ENCODE measurements at places on chromosomes 11 and 22.

GRCh38 chr11:72970557-72971118 lies 156.4 kb downstream of the ATG16L2 start:
- no peak for DNase-seq

DNA sequence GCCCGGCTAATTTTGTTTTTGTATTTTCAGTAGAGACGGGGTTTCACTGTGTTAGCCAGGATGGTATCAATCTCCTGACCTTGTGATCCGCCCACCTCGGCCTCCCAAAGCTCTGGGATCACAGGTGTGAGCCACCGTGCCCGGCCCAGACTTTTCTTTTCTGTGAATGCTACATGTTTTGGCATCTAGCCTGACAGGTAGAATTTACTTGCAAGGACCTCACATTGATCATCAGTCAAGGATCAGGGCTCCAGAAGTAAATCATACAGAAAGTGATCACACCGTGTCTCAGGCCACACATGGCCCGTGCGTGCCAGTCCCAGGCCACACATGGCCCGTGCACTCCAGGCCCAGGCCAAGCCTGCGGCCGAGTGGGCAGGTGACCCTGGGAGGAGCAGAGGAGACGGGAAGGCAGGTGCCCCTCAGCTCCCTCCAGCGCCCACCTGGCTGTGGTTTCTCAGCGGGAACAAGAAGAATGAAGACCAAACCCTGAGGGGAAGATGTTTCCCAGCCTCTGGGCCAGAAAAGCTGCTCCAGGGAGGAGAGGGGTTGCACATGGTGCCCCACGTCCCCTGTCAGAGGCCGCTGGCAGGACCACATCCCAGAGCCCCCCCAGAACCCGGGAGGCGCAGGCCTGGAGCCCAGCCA lies 76.2 kb downstream of the BRD1 start:
- DNase-seq, result no peak

GRCh38 chr22:33652615-33653014 lies 267.7 kb downstream of the LARGE1 start:
- DNase-seq, result no peak

- no peak for DNase-seq
Measured at GRCh38 chr11:45525393-45525792, 140.0 kb downstream of the CHST1 start.

DNA sequence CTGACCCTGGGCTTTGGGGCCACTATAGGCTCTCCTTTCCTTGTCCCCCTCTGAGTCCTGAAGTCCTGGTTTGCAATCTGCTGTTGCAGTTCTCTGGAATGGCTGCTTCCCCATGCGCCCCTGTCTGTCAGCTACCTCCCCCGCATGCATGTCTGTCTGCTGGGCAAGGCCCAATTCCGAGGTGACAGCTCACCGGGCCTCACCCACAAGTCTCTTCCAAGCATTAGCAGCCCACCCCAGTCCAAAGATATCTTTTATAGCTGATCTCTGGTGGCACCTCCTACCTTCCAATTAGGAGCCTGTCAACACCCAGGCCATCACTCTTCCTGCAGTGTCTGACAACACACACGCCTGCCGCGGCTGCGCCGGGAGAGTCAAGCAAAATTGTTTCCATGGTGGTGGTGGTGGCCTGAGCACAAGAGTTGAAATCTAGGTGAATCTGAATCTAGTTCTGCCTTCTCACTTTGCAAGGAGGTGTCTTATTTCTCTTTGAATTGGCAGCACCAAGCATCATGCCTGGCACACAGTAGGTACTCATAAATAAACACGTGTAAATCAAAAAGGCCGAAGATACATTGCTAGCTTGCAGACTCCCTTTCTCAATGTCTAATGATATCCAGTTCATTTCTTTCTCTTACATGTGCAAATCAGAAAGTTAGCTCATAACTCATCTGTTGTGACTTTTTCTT lies 1.2 kb upstream of the LMO2 start:
- DNase-seq, result no peak
